ENCODE measurements at places on chromosomes 11 and 22. TPM values are rescaled to one million over a fixed set of nuclear protein-coding genes. Genes with fewer than 3 reads are reported as not detected.

DNA sequence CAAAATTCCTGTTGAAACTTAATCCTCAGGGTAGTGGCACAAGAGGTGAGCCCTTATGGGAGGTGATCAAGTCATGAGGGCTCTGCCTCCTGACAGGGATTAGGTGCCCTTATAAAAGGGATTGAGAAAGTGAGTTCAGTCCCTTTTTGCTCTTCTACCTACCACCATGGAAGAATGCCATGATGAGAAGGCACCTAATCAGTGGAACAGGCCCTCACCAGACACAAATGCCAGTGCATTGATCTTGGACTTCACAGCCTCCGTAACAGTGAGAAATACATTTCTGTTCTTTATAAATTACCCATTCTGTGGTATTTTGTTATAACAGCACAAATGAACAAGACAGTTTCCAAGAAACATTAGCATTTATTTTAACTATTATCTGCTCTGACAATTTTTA lies 81.0 kb upstream of the MTMR2 start:
- DNase-seq: no peak

GRCh38 chr22:38435010-38435409 lies 20.0 kb downstream of the KCNJ4 start:
- no peak for DNase-seq

Gene TEX12
- total RNA-seq: not detected

DNA sequence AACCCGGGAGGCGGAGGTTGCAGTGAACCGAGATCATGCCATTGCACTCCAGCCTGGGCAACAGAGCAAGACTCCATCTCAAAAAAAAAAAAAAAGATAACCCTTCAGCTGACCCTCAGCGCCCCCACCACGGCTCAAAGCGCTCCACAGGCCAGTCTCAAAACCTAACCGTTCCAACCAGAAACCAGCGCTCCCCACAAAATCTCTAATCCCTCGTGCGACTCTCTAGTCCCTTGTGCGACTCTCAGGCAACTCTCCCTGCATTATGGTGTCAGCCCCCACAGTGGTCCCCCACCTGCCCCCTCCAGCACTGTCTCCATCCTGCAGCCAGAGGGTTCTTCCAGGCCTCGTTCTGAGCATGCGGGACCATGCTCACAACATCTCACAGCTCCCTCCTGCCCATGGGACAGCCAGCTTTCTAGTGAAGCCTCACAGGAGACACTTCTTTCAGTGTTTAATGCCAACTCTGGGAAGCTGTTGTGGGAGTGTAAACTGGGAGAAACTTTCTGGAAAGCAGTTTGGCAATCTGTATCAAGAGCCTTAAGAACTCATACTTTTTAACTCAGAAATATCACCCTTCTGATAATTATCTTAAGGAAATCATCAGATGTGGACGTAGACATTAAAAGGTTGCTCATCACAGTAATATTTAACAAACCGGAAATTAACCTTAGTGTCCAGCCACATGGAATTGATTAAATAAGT lies 4.2 kb upstream of the RASGRP2 start:
- no peak for DNase-seq

DNA sequence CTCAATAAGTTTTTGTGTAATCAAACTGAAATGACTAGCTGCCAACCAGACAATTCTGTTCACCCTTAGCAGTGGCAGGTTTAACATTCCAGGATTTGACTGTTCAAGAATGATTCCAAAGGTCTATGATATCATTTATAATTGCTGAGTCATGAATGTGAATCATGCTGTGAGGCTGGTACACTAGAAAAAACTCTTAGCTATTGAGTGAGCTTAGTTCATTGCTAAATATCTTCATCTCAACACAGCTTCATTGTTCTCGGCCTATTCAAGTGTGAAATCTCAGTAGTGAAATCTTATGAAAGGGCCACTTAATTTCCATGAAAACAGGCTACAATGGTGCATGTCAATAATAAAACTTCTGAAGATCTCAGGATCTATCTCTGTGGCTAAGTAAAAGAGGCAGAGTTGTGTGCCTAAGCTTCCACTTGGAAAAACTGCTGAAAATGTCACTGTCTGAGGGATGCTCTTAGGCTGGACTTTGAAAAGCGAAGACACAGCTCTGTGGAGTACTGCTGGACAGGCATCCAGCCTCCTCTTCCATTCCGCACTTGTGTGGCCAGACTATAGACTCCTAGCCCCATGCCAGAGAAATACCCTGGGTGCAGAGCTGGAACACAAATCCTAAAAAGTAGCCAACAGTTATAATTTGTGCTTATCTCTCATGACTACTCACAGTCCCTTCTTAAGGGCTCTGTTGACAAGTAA lies 12.8 kb downstream of the AQP11 start:
- DNase-seq: peak; percentile 77

- DNase-seq: no peak
These were observed 11.0 kb upstream of the CCDC34 start for GRCh38 chr11:27373856-27374602.

- DNase-seq: no peak
These were observed 2.8 kb upstream of the KCNJ5 start for GRCh38 chr11:128888034-128888985.

Gene MYO18B
- not detected for total RNA-seq

- DNase-seq: no peak
These were observed 338.9 kb upstream of the CADM1 start for GRCh38 chr11:115843111-115843510.

Data from kidney epithelial cell (primary cell).